ENCODE measurements at places on chromosomes 2 and 18. TPM values are rescaled to one million over a fixed set of nuclear protein-coding genes. Genes with fewer than 3 reads are reported as not detected.

Gene MAP3K19
- under 0.01 TPM for total RNA-seq

Gene ANTXR1
- under 0.01 TPM for total RNA-seq

Gene CYTIP
- total RNA-seq: 45.5 TPM

Gene SERPINE2
- total RNA-seq: 35.3 TPM

Gene SLC40A1
- 393 TPM for total RNA-seq

Gene PXDN
- 6.2 TPM for total RNA-seq

DNA sequence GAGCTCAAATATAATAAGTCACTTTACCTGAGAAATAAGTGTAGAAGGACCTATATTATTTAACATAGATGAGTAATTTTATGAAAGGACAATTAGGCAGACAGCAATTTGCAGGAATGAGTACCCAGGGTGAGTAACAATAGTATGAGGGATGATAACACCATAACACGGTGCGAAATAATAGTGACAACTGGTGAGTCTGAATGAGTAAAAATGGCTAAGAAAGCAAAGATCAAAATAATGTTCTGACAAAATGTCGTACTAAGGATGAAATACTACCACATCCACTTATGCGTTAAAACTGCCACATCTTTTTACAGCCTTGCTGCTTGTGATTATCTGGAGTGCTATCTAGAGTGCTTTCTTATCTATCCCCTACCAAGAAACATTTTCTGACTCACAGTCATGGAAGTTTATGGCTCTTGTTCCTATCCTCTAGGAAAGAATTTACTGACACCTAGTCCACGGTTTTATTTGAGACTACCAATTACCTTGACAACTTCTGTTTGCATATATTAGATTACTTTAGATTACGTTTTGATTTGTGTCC, 929.7 kb downstream of the LRP1B start:
- no peak for DNase-seq

DNA sequence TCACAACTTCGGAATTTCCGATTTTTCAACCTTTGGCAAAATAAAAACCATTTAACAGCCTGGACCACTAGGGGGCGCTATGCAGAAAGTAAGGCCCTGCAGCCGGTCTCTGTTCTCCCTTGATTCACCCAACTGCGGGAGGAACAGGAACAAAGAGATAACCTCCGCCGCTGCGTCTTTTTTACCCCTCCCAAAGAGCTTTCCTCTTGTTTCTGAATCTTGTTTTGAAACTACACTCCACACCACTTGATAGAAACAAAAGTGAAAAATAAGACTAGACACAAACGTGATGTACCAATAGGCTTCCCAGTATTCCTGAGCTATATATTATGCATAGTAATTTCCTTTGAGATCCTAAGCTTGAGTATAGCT, 231.2 kb downstream of the MYO3B start:
- peak; percentile 73 for DNase-seq

DNA sequence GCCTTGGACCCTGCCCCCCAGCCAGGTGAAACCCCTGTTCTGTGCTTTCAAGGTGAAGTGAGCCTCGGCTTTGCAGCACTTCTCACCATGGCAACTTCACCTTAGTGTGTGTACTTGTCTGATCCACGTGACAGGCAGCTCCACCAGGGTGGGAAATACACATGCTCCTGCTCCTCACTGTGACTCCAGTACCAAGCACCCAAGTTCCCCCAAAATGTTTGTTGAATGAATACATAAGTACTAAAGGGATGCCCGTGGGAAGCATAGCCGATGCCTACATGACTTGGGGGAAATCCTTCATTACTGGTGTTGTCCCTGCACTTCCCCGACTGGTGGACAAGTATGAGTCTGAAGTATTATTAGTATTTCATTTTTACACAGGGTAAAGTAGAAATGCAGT, 41.8 kb upstream of the GBX2 start:
- DNase-seq: no peak

DNA sequence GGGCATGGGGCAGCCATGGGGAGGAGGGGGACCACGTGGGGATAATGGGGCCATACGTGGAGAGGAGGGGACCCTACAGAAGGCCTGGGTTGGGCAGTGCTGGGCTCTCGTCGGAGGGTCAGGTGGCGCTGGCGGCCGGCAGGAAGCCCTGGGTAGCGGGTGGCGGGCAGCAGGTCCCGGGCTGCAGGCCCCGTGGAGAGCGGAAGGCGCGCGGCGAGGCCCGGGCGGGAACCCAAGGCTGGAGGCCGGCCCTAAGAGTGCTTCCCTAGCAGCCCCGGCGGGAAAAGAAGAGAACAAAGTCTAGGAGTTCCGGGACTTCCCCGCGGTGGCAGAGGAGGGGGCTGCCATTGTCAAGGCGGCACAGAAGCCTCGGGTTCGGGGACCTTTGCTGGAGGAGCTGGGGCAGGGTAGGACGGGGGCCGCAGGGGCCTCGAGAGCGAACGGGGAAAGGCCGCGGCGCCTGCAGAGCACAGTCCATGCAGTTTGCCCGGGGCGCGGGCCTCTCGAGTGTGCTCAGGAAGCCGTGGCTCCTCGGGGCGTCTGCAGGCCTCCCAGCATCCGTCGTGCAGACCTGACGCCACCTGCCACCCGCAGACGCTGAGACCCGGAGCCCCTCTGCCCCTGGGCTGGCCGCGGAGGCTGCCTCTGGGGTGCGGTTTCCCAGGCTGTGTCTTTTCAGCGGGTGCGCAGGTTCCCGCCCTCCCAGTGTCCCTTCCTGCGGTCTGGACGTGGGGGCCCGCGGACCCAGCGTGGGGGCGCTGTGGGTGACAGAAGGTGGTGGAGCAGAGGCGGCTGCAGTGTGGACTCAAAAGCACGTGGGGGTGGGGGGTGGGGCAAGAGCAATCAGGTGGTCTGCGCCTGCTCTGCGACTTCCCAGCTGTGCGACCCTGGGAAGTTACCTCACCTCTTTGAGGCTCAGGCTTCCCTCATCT, 19.4 kb upstream of the NCL start:
- DNase-seq: peak; percentile 62

GRCh38 chr2:10400568-10400977, 47.6 kb downstream of the ODC1 start:
- DNase-seq: peak; percentile 85

- DNase-seq: no peak
These were observed 52.0 kb upstream of the CHAC2 start for GRCh38 chr2:53715568-53715967.

DNA sequence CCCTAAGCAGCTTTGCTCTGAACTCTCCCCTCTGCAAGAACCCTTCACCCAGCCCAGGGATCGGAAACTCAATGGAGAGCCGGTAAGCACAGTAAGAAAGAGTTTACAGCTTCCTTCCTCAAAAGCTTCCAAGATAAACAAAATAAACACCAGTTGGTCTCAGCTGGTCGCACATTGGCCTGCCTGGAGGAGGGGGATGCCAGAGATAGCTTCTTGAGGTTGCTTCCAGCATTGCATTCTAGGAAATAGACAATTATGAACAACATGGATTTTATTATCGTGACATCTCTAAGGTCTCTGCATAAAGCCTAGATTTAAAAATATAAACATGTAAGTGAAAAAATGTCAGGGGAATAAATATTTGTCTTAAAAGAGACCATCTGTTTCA, 141.5 kb upstream of the PKDCC start:
- DNase-seq: no peak

DNA sequence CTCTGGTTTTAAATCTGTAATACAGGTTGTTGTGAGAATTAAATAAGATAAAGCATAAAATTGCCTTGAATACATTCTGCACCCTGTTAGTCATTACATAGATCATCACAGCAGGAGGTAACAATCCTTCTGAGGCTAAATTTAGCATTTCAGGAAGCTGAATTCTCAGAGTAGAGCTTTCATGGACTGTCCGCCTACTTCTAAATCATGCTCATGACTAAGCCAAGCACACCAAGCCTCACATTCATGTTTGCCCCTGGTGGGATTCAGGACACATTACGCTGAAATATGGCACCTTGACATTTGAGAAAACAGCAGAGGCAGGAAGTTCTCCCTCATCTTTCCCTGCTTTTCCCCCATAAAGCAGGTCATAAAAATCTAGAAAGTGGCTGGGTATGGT, 16.6 kb upstream of the PIK3C3 start:
- DNase-seq: peak; percentile 7

GRCh38 chr2:172596776-172597175, 40.9 kb downstream of the PDK1 start:
- no peak for DNase-seq

GRCh38 chr2:47599171-47599570, 183.8 kb upstream of the MSH6 start:
- DNase-seq: no peak

DNA sequence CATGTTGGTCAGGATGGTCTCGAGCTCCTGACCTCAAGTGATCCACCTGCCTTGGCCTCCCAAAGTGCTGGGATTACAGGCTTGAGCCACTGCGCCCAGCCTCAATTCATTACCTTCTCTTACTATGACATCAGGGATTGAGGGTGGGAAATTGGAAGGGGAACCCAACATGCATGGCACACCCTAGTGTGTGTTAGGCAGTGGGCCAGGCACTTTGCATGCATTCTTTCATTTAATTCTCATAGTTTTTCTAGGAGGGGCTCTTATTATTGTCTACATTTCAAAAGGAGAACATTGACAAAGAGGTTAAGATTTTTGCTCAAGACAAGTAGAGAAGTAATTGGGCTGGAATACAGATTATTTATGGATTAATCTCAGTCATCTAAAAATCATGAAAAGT, 10.9 kb upstream of the DNAJB2 start:
- no peak for DNase-seq

- DNase-seq: no peak
These were observed 69.7 kb downstream of the TBC1D8 start for GRCh38 chr2:101081375-101081907.

DNA sequence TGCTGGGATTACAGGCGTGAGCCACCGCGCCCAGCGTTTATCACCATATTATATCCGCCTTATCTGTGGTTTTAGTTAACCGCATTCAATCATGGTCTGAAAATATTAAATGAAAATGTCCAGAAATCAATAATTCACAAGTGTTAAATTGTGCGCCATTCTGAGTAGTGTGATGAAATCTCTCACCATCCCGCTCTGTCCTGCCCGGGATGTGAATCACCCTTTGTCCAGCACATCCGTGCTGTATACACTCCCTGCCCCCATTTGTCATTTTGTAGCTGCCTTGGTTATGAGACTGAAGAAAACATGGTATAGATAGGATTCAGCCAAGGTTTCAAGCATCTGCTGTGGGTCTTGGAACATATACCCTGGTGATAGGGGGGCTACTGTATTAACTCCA, 70.7 kb downstream of the TIMM21 start:
- DNase-seq: no peak

DNA sequence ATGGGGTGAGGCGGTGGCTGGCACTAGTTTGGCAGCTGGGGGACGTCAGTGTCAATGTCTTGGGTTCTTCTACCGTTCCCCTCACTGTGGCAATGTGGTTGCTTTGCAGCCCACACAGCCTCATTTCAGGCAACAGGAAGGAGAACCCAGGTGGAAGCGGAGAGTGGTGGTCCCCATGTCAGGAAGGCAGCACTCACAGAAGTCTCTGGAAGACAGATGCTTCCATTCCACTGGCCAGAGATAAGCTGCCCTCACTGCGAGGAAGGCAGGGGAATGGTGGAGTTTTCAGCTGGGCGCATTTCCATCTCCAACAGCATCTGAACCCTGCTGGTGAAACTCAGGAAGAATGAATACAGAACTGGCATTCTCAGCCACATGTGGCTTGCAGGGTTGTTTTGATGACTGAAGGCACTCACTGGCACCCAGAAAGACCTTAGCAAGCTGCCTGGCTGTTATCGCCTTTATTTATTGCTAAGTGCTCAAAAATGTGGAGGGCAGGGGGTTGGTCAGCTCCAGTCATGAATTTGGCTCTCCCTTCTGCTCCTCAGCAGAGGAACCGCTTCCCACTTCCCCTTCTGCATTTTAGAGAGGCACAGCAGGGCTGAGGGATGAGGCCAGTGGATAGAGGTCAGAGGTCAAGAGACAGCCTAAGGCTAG, 19.4 kb downstream of the KCNIP3 start:
- no peak for DNase-seq

DNA sequence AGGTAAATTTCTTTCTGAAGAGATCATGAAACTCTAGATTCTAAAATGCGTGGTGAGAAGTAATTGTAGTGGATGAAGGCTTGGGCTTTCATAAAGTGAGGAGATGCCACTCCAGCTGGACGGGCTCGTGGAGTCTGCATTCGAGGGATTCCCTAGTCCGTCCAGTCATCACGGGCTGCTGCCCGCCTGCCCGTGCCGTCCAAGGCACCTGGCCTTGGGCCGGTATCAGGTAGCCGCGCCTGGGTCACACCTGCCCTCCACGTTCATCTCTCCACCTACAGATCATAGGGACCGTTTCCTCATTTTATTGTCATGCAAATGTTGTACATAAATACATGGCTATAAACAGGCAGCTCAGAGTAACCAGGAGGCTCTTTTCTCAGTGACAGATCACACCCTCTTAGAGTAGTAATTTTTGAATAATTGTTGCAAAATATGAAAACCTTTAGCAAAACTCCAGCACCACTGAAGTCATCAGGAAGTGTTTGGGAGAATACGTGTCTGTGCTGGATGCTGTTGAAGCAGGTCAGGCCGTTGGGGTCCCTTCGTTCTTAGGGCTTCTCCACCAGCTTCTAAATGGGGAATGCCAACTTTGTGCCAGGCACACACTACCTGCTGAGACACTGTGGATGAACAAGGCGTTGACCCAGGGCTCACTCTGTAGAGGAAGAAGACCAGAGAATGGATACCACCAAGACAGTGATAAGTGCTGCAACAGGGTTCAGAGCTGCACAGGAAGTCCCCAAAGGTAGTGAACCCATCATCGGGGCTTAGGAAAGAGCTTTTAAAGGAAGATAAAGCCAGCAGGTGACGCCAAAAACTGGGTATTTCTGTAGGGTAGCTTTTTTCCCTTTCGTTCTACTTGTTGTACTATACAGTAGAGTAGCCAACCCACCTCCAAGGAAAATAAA, 112.5 kb downstream of the FAM210A start:
- DNase-seq: no peak

DNA sequence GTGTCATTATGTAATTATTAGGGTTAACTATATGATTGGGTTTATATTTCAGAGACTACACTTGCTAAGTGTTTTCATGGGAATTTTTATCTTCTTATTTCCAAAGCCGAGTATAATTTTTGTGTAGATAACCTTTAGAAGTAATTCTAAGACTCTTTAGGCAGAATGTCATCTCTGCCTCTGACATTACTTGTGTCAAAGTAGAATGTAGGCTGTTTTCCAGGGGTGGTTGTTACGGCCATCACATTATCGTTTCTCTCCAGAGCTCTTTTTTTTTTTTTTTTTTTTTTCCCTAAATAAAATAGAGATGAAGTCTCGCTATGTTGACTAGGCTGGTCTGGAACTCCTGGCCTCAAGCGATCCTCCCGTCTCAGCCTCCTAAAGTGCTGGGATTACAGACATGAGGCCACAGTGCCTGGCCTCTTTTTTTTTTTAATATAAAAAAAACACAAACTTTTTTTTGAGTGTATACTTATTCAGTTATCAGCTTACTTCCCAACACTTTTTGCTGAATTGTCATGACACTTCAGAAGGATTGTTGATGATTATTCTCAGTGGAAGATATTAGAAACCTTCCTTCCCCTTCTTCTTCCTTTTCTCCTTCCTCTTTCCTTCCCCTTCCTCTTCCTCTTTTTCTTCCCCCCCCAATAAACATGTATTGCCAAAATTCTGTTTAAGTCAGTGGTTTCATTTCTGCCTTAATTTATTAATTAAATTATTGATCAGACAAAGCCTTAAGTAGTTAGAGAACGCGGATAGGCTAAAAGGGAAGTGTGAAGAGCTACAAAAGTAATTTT, 2.3 kb downstream of the PIKFYVE start:
- peak; percentile 39 for DNase-seq

GRCh38 chr18:10591896-10592295, 66.1 kb downstream of the NAPG start:
- DNase-seq: no peak

- DNase-seq: no peak
These were observed 35.5 kb downstream of the TGIF1 start for GRCh38 chr18:3485153-3486149.
